Astrocyte of the cerebellum (primary cell): ENCODE measurements at places on chromosomes 3 and 15.

DNA sequence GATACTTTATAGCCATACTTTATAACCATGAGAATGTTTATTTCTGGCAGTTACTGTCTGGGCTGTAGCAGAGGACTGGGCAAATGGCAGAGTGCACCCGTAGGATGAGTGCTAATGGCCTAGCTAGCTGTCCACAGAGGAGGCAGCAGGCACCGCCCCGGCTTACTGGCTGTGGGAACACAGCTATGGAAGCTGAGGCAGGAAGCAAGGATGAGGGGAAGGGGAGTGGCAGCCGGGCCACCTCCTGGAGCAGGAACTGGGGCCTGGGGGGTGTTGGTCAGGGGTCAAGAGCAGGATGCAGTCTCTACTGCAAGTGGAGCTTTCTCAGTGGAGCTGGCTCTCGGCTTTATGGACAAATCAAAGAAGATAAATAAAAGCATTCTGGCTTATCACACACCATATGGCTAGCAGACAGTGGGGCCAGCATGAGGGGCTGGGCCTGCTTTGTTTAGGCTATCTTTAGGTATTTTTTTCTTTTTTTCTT, 316.8 kb upstream of the CTDSPL start:
- DNase-seq: no peak

GRCh38 chr3:129974833-129975704, 549 bp downstream of the TRH start:
- no peak for DNase-seq

DNA sequence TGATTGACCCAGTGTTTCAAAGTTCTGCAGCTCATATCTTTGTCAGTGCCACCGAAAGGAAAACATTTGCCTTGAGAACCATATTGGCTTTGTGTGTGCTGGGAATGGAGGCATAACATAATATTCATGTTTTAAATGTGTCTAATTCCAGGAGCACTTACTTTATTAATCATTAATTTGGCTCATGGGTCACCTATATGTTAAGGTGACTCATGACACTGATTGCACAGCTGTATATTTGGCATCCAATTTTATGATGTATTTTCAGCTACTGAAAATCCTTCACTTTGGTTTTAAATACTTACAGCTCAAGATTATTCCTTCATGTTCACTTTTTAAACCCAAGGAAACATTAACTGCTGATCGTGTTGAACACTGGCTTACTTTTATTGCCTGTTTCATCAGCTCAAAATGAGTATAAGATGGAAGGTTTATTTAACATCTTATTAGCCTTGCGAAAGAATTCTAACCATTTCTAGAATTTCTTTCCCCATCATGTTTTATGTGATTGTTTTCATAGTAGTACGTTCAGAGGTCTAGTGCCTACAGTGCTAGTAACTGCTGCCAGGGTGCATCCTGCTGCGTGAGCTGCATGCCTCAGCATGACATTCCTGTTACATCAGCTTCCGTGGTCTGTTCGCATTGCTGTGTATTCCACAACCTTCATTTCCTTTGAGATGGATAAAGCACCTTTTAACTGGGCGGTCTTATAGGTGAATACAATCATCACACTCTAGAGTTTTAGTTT, 63.7 kb downstream of the LRCH3 start:
- peak; percentile 97 for DNase-seq

DNA sequence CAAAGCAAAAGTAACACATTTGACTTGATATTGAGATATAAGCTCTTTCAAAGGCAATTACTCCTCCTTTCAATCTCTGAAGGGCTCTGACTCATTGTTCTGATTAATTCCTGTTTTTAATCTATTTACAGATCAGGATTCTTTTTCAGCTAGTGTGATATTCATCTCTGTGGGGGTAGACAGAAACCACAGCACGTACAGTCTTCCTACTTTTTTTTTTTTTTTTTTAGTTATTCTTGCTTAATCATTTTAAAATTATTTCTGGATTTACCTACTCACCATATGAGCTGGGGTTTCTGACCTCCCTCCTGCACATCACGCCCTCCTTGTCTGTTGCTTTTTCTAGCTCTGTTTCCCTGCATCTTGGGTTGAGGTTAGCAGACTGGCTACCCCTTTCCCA, 1.4 kb downstream of the CNTN3 start:
- DNase-seq: no peak

- DNase-seq: no peak
These were observed 124.8 kb downstream of the DMXL2 start for GRCh38 chr15:51497806-51498205.

DNA sequence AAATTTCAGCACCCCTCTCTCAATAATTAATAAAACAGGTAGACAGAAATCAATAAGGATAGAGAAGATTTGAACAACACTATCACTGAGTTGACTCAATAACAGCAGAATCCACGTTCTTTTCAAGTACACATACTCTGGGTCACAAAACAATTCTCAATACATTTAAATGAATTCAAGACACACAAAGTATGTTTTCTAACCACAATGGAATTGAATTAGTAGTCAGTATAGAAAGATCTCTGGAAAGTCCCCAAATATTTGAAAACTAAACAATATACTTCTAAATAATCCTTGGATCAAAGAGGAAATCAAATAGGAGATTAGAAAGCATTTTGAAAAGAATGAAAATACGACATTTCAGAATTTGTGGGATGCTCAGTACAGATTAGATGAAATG, 40.0 kb downstream of the TKT start:
- no peak for DNase-seq

DNA sequence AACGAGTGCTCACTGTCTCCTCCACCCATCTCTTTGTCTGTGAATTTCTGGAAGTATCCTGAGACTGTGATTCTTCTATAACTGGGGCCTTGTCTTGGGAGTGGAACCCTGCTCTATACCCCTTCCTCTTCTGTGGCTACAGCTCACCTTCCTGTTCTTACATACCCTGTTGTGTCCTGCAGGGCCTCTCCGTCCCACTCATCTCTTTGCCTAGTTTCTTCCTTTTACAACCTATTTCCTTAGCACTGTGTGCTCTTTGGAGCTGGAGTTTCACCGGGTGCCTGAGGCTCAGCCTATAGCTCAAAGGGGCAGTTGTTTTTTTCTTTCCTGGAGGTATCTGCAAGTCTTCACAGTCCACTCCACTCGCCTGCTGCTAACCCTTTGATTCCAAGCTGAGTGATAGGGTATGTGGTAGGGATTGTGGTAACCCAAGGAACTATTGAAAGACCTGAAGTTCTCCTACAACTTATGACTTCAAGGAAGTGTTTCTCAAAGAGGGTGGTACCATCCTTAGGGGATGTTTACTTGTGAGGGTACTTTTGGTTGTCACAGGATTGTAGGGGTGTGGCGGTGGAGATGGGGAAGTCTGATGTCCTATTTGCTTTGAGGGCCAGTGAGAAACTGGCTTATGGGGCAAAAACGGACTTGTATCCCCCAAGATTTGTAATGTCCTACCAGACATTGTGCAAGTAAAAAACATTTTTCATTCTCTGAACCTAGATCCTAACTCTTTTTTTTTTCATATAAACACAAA, 66.6 kb upstream of the ARL8B start:
- DNase-seq: no peak

DNA sequence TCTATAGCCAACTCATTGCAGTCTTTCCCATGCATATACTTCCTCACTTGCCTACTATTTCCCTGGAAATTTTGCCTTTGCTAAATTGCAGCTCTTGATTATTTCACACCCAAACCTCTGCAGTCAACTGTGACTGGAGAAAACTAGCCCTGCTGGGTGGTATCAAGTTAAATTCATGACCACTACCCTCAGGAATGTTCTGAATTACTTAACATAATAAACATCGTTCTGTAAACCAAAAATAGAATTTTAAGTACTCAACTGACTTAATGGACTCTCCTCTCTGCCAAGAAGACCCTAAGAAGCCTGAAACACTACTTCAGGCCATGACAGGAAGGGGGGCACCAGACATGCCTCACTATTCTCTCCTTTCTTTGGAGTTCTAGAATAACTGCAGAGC, 1278.0 kb upstream of the GBE1 start:
- peak; percentile 49 for DNase-seq

DNA sequence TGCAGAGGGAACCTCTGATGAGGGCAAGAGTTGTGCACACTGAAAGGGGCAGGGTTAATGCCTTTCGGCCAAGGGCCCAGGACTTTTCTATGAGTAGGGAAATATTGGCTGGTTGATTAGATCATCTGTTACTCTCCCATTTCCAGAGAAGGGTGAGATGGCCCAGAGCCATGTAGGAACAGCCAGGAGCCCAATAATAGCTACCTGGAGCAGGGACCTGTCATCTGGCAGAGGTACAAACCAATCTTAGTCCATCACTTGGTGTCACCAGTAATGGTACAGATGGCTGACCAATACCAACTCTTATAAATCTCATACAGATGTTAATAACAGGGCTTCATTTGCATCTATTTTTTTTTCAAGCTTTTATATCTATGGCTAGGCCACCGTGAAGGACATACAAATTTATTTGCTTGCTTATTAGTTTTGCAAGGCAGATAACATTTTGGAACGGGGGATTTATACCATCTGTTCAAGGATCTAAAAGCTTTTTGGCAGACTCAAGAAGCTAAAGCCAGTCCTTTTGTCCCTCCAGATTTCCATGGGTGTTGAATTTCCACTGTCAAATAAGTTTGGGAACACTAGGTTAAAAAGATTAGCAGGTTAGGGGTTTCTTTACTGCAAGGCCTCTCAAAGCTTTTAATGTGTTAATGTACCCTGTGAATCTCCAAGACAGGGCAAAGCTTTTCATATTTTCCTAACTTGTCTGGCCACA, 79.3 kb downstream of the TNIK start:
- no peak for DNase-seq

DNA sequence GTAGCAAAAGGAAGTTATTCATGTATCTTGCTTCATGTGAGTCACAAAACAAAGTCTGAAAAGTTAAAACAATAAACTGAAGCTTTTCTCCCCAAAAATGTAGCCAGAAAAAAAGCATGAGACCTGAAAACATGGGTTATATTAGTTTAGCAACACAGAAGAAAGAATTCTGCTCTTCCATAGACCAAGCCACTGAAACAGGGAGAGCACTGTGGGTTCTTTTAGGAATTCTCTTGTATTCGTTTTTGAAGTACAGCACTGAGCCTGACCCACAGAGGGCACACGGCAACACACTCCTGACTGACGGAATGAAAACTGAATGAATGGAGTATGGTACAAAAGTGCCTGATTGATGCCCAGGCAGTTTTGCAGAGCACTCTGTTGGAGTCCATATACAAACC, 66.6 kb downstream of the TM4SF4 start:
- DNase-seq: no peak

DNA sequence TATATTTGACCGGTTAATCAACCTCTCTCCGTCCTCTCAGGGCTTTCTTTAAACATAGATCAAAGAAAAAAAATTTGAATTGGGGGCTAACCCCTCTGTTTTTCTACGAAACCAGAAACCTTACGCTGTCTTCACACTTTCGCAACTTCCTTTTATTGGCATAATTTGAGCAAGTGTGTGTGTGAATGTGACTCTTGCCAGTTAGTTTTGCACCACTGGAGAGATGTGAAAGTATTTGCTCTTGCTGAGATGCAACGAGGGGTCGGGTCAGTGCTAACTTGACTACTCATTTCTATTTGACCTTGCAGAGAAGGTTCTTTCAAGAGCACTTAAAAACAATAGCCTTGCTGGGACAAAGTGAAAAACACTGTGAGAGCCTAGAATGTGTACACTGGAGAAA, 81.2 kb downstream of the FAM43A start:
- no peak for DNase-seq

DNA sequence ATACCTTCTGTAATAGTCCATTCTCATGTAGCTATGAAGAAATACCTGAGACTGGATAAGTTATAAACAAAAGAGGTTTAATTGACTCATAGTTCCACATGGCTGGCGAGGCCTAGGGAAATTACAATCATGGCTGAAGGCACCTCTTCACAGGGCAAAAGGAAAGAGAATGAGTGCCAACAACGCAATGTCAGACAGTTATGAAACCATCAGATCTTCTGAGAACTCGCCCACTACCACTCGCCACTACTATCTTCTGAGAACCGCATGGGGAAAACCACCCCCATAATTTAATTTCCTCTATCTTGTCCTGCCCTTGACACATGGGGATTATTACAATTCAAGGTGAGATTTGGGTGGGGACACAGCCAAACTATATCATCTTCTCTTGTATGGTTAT, 406.8 kb upstream of the CBLB start:
- DNase-seq: no peak

GRCh38 chr3:177286034-177286433, 88.8 kb upstream of the TBL1XR1 start:
- DNase-seq: no peak

DNA sequence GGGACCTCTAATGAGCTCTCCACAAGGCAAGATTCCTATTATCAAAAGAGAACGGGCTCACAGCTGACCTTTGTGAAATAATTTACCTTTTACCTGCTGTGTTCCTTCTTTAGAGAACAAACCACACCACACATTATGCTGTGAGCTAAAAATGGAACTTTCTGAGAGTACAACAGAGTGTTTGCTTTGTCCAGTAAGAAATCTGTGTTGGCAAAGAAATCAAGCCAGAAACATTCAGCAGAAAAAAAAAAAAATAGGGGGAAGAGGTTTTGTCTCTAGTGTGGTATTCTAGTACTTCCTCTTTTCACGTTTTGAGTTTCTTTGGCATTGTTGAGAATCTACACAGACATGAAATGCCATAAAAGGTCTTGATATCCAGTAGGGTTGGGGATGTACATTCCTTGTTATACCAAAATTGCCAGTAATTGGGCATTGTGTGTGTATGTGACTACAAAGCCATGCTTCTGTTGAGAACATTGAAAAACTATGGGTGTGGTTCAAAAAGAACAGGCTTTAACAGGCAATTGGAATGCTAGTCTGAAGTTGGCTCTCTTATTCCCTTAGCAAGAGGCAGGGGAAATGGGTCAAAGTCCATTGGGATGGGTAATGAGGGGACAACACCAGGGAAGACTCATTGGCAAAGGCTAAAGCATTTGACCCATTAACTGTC, 273.5 kb downstream of the NEK10 start:
- no peak for DNase-seq

DNA sequence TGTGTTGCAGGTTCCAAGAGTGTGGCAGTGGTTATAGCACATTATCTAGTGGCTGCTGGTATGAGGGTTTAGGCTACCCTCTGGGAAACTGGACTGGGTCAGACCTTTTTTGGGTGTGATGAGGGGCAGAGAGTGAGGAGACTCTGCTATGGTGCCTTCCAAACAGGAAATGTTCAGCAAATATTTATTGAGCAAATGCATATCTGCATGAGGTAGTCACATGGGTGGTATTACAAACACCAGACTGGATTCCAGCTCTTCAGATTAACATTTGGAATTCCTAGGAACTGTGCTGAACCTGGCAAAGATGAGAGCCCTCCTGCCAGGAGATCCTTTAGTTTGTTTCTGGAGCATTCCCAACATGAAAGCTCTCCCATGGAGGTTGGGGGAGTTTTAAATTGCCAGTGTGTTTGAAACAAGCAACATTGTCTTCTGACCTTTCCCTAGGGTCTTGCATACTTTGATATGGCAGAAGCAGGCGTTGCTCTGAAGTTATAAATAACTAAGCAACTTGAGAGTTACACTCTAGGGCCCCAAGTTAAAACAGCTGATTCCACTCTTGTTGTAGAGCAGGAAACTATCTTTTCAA, 341.2 kb upstream of the C2CD4B start:
- peak; percentile 51 for DNase-seq
